ENCODE measurements at places on chromosomes 6 and 20.

- no peak for DNase-seq
Observed at GRCh38 chr6:129094147-129094546, 211.2 kb downstream of the LAMA2 start.

DNA sequence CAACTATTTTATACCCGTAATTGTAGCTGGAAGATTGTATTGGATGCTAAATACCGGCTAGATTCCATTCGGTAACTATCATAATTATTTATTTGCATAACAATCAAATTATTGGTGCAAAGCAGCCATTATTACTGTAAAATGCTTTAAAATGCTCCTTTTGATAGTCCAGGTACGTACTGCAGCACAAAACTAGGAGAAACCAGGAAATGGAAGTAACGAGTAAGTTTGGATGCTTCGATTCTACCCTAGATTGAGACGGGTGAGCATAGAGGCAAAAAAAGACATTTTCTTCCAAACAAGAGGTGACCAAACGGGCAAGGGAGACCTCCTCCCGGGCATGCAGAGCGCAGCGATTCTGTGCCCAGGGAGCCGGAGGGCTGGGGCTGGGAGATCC is 469 bp upstream of the XRN2 start:
- no peak for DNase-seq

GRCh38 chr6:13463941-13464340 is 23.5 kb downstream of the GFOD1 start:
- no peak for DNase-seq

DNA sequence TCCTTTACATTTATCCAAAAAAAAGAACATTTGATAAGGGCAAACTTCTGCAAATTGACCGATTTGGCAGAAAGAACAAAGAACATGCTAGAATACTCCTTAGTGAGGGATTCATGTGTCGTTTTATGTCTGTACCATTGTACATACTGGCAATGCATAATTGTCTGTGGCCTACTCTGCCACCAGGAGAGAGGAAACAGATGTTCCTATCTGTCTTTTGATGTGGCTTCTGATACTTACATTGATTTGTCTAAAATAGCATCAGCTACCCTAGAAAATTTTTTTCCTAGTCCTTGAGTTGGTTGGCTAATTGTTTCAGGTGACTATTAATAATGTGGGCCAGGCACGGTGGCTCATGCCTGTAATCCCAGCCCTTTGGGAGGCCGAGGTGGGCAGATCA is 654.1 kb downstream of the KIF16B start:
- DNase-seq, result no peak

DNA sequence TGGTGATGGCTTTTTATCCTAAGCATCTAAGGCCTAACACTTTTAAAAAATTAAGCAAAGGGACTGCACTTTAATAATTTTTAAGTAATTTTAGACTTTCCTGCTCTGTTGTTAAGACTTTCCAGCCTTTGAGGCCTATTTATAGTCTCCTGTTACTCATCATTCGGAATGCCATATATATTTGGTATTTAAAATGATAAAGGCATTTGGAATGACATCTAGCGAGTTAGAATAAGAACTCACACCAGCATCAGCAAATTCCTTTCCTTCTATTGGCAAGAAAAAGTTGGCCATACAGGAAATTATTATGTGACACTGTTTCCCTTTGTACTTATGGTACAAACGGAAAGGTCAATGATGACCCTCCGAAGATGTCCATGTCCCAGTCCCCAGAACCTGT is 88.1 kb upstream of the STMND1 start:
- no peak for DNase-seq

DNA sequence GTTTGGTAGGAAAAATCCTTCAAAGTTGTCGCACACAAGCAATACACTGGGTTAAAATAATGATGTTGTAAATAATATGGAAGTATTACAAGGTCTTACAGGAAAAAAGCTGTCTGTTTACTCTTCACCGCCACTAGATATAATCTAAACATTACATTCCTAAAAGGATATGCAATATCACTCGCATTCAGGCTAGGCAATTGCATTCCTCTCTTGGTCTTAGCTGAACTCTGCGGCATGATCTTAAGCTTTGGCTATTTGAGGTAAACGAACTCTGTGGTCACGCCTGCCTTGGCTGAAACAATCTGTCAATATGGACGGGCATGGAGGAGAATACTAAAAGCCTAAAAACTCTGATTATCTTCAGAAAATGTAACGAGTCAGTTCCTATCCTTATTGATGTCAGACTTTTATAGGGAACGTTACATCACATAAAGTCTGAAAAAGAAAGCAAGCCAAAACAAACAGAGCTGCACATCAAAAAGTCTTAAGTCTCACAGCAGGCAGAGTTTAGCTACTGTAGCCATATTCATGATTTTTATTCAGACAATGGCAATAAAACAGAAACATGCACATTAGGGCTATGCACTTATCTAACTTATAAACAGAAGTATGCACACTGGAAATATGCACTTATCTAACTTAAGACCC is 30.8 kb upstream of the FILIP1 start:
- no peak for DNase-seq

DNA sequence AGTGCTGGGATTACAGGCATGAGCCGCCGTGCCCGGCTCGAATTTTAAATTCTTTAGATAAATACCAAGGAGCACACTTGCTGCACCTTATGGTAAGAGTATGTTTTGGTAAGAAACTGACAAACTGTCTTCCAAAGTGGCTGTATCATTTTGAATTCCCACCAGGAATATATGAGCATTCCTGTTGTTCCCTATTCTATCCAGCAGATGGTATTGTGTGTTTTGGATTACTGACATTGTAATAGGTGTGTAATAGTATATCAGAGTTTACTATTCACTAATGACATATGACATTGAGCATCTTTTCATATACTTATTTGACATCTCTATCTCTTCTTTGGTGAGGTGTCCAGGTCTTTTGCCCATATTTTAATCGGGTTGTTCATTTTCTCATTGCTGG is 40.5 kb downstream of the TGM6 start:
- DNase-seq, result no peak

GRCh38 chr6:42393339-42393738 is 58.4 kb downstream of the TRERF1 start:
- DNase-seq, result no peak

DNA sequence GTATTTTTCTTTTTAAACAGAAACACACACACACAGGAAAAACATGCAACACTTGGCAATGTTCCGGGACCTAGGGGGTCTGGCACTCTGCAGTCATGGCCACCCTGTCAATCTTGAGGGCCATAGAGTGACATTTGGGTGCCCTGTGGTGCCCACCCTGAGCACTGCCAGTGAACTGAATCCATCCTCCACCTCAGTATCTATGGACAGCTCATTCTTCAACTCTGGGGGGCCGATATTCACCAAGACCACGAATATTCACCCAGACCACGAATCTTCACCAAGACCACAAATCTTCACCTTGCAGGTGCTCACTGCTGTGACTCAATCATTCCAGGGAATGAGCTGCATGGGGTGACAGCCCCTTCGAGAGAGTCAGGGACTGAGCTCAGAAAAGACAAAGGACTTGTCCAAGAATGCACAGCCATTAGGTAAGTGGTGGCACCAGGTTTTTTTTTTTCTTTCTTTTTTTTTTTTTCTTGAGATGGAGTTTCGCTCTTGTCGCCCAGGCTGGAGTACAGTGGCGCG is 19.1 kb downstream of the SNAI1 start:
- no peak for DNase-seq

Measured in NCI-H1436 treated with DMSO at 0.1 percent for 48 hours (cell line).